NCI-H146 (cell line): ENCODE measurements at places on chromosomes 7 and 10.

GRCh38 chr10:133182190-133182589 lies 22.2 kb downstream of the KNDC1 start:
- DNase-seq = no peak

DNA sequence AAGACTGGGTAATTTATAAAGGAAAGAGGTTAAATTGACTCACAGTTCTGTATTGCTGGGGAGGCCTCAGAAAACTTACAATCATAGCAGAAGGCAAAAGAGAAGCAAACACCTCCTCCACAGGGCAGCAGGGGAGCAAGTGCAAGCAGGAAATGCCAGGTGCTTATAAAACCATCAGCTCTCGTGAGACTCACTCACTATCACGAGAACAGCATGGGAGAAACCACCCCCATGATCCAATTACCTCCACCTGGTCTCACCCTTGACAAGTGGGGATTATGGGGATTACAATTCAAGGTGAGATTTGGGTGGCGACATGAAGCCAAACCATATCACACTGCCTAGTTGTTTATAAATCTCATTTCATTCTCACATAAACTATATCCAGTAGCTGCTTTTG lies 28.0 kb upstream of the CPN1 start:
- DNase-seq = peak; percentile 13

DNA sequence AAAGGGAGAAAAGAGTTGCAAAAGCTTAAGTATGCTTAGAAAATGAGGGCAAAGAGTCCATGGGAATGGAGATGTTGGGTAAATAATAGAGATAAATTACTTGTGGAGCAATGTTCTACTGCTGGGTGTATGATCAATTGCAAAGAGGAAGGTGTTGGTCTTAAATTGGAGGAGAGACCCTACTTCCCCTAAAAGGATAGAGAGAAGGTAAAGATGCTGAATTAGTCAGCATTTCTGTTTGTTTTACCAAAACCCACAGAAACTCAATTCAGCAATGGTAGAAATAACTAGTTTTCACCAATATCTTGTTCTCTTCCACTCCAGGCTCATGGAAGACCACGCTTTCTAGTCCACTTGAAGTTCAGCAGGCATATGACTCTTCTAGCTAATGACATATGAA lies 32.1 kb downstream of the ASB4 start:
- no peak for DNase-seq

DNA sequence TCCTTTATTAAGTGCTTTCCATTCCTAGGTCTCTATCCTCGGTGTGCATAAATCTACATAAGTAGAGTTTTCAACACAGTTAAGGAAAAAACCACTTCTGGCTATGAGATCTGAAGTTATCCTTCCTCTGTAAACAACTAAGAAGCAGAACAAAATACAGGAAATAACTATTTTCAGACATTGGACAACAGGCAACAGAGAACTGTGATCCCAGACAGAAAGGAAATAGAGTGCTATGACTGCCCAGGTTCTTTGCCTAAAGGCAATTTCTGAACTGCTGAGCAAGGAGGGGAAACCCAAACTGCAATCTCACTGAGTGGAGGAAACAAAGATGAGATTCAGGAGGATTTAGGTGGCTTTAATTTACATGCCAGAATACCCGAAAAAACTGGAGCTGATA lies 285.4 kb downstream of the SNX13 start:
- DNase-seq = no peak

DNA sequence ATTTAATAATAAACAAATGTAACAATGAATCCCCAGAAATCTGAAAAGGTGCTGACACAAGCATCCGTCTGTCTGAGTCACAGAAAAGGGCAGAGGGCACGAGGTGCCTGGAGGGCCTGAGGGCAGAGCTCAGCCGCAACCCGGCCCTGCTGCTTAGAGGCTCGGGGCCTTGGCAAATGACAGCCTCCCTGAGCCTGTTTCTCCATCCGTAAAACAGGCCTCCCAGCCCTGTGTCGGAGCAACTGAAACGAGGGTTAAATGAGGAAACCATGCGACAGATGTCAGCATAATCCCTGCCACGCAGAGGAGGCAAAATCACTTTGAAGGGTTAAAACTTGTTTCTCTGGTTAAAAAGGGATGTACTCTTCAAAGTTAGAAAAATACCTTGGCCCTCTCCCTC lies 24.9 kb downstream of the NUDT1 start:
- no peak for DNase-seq

DNA sequence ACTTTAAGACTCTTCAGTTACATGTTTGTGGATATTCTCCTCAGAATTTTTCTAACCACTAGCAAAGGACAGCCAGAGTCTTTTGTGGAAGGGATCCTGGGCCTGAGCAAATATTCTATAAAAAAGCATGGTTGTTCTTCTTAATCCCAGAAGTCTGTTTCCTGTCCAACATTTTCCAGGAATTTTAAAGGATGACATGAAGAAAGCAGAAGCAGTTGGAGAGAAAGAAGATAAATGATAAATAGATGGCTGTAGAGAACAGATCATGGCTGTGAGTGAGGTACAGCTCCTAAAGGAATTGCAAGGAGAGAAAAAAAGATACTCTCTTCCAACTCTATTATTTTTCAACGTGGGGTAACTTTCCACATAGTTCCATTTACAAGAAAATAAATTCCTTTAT lies 91.8 kb upstream of the STEAP4 start:
- DNase-seq = no peak

DNA sequence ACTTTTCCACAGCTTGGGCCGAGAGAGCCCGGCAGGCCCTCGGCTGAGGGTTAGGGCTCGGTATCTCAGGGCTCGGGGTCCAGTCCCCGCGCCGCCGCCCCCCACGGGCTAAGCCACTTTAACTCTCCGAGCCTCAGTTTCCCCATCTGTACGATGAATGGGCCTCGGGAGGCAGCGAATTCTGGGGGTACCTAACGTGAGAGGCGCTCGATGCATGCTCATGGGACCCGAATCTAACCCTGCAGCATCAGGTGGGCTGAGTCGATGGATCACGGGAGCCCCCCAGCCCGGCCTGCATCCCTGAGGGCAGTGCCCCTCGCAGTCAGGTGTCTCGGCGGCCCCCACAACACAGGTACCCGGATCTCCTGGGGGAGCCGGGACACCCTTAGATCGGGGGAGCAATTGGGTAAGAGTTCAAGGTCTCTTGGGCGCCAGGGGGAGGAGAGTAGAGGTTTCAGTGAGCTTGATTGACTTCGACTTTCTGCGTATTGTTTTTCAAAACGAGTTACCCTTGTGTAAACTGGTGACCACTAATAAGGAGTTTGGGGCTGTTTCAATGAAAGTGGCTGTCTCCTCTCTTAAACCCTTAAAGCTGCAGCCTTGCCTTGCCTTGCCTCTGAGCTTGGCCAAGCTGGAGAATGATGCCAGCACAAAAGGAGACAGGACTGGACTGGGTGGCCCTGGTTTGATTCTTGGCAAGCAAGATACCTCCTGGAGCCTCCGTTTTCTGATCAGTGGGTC lies 631 bp downstream of the POR start:
- DNase-seq = peak; percentile 18

DNA sequence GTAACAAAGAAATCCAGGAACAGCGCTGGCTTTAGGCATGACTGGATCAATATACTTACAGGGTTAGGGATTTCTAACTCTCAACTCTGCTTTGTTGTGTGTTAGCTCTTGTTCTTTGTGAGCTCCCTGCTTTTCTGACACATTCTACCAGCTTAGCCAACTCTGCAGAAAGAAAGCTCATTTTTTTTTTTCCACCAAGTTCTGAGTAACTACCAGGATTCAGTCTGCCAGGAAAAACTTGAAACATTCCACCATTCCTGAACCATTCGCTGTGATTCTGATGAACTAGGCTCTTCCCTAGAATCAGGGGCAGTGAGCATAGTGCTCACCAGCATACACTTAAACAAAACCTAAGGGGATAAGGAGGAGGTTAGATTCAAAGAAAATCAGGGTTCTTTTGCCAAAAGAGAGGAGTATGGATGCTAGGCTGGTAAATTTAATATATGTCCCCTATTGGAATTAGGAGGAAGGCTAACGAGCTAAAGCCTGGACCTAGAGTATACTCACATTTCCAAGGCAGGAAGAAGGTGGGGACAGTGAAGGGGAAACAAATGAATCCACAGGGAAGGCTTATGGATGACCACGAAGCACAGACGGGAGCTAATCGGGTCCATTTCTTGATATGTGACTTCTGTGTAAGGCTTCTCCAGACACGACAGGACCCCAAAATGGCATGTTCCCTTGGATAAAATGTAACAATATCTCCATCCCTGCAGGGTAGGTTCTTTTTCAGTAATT lies 183.4 kb downstream of the PRKG1 start:
- no peak for DNase-seq

DNA sequence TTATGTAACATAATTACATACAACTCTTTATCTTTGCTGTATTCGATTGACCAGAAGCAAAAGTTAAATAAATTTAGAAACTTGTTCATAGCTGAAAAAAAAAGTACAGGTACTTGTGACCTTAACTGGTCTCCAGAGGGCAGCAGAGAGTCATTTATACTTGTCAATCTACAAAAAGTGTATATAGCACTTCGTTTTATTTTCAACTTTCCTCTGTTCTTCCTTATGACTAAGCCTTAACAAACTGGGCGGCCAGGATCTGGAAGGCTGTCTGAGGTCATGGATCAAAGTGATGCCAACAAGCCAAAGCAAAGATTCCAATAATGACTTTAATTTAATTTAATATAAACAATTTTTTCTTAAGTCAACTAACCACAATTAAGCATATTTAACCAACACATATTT lies 29.8 kb downstream of the C10orf67 start:
- DNase-seq = peak; percentile 63

GRCh38 chr10:5047912-5048628 lies 44.4 kb upstream of the AKR1C2 start:
- no peak for DNase-seq

GRCh38 chr7:43693687-43694398 lies 35.5 kb downstream of the COA1 start:
- no peak for DNase-seq

GRCh38 chr7:112481833-112482670 lies 1.3 kb downstream of the LSMEM1 start:
- DNase-seq = no peak

DNA sequence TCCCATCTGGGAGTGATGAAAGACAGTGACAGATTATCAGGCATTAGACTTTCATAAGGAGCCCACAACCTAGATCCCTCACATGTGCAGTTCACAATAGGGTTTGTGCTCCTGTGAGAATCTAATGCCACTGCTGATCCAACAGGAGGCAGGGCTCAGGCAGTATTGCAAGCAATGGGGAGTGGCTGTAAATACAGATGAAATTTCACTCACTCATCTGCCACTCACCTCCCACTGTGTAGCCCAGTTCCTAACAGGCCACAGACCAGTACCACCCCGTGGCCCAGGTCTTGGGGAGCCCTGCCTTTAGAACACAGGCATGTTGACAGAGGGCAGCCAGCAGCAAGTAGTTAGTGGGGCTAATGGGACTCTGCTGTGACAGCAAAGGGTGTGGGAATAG lies 137.3 kb upstream of the NANOS1 start:
- DNase-seq = no peak

DNA sequence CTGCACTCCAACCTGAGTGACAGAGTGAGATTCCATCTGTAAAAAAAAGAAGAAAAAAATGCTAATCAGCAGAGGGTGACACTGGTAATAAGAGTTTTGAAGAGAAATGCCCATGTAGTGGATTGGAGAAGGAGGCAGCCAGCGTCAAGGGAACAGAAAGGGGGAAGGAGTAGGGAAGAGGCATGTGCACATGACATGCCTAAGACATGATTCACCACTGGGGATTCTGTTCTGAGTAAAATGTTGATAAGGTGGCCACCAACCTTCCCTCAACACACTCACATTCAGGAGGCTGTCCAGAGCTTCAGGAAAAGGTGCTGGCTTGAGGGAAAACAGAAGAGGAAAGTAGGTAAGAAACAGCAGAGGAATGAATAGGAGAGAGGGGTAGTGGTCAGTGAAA lies 39.9 kb downstream of the AKR1D1 start:
- DNase-seq = no peak

GRCh38 chr10:93992400-93993030 lies 1.2 kb upstream of the PLCE1 start:
- no peak for DNase-seq

DNA sequence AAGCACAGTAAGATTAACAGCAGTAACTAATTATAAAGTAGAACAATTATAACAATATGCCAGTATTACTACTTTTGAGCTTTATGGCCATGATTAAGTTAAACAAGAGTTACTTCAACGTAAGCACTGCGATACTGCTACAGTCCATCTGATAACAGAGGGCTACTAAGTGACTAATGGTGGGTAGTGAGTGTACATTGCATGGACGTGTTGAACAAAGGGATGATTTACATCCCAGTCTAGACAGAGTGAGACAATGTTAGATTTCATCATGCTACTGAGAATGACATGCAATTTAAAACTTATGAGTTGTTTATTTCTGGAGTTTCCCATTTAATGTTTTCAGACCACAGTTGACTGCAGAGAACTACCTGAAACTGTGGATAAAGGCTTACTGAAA lies 45.6 kb downstream of the TPST1 start:
- no peak for DNase-seq

DNA sequence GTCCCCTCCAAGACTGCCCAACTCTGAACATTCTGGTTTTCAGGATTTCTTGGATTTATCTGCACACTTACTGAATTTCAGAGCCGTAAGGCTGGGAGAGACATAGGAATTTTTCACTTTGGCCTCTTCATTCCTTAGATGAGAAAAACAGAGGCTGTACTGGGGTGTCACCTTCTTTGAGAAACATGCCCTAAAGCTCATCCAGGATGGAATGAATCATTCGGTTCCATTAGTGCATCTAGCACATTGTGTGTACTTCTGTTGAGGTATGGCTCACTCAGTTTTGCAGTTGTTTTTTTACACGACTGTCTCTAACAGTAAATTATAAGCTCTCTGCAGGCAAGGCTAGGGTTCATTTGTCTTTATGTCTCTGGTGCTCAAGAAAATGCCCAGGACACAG lies 383.4 kb downstream of the GATA3 start:
- DNase-seq = no peak

GRCh38 chr7:89246196-89246595 lies 450.7 kb upstream of the TEX47 start:
- DNase-seq = no peak

DNA sequence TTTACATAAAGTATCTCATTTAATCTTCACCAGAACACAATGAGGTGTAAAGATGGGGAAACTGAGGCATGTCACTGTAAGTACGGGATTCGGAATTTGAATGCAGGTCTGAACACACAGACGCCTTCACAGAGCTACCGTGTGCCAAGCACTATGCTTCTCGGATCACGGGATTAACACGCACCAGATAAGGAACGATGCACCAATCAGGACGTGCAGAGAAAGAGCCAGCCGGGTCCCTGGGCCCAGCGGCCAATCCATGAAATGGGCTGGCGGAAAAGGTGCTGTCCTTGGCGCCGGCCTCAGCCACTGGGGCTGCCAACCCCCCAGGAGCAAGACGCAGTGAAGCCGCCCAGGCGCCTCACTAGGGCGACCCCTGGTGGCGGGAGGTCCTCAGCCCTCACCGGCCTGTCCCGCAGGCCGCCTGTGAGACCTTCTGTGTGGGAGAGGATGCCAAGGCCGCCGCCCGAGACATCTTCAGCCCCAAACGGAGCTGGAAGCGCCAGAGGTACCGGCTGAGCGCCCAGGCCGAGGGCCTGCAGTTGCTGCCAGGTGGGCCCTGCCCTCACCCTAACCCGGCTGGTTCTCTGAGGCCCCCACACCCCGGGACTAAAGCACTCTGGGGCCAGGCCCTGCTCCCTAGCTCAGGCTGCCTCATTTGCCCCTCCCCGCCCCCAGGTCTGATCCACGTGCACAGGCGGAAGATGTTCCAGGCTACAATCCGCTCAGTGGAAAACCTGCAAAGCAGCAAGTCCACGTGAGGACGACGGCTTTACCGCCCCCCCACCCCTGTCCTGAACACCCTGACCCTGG lies 15.6 kb downstream of the ATG9B start:
- no peak for DNase-seq
